ENCODE measurements at places on chromosomes 5 and 9.

DNA sequence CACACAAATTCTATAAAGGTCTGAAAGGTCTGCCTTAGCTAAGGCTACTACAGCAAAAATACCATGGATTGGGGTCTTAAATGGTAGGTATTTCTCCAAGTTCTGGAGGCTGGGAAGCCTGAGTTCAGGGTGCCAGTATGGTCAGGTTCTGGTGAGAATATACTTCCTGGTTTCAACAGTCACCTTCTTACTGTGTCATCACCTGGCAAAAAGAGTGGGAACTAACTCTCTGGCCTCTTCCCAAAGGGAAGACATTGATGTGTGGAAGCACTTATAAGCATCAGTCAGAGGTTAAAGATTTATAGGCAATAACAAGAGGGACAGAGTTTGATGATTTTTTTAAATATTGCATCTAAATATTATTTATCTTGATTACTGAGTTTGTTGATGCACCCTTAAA lies 53.0 kb downstream of the ZNF622 start:
- DNase-seq: no peak

- DNase-seq: no peak
Observed at GRCh38 chr5:56233230-56233629, at the start of gene ANKRD55. TSS of gene ANKRD55 (minus strand) at chr5:56233330. CDS start at chr5:56232913, 417 bp downstream.

DNA sequence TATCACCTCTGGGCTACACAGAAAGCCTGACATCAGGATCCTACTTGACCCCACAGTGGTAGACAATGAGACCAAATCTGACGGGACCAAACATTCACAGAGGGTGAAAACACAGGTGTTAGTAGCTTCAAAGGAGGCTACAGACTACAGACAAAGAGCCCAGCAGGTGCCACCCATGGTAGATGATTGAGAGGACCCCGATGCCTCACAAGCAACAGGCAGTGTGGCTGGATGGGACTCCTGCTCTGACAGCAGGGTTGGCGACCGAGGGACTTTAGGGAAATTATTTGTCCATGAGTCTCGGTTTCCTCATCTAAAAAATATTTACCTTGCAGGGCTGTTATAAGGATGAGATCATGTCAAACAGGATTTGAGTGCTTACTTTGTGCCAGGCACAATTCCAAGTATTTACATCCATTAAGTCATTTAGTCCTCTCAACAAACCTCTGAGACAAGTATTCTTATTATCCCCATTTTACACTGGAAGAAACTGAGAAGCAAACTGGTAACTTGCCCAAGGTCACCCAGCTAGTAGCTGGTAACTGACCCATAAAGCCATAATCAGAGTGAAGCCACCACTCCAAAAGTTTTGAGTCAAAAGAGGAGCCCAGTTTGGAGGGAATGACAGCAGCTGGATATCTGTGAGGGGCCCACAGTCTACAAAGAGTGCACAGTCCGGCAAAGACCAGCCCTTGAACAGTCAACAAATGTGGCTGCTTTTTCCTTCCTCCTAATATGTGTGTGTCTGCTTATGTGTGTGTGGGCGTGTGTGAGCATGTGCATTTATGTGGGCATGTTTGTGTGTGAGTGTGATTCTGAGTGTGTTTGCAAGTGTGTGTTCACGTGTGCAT lies 502.0 kb downstream of the BNC2 start:
- DNase-seq: no peak

DNA sequence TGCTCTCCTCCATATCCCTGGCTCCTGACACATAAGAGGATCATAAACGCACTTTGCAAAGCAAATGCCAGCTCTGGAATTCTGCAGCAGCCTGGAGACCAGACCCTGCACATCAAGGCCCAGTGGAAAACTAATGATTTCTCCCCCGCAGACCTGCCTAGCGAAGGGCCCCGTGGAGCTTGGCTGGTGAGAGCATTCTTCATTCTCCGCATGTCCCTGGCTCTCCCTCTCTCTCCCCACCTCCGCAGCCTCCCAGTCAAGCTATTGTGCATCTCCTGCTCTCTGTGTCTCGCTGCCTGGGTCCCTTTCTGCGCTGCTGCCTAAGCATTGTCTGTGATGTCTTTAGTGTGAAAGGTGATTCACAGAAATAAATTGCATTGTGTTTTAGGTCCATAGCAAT lies 46.7 kb downstream of the GRIA1 start:
- DNase-seq: no peak

GRCh38 chr5:173410459-173411233 lies 82.4 kb upstream of the STC2 start:
- DNase-seq: no peak

GRCh38 chr5:139361835-139362429 lies 20.3 kb downstream of the PAIP2 start:
- DNase-seq: no peak

- no peak for DNase-seq
Observed at GRCh38 chr5:40033009-40033408, 608.2 kb upstream of the DAB2 start.

Data from RWPE2 (cell line).